ENCODE measurements at places on chromosomes 4 and X.

DNA sequence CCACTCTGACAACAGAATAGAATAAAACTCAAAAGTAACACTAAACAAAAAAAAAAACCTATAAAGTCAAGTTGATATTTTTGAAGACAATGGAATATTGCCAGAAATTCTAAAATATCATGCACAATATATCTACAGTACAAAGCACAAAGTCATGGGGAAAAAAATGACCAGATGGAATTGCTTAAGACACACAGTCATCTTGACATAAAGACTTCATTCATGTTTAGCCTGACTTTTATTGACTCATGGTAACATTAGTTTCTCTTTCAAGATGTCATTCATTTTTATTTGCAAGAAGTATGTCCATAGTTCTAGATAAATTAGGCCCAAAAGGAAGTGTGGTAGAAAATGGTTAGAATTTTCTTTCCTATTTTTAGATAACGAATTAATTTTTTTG is 259.1 kb downstream of the CAMK2D start:
- DNase-seq: no peak

GRCh38 chrX:37047776-37048175 is 39.6 kb downstream of the FAM47C start:
- DNase-seq: no peak

DNA sequence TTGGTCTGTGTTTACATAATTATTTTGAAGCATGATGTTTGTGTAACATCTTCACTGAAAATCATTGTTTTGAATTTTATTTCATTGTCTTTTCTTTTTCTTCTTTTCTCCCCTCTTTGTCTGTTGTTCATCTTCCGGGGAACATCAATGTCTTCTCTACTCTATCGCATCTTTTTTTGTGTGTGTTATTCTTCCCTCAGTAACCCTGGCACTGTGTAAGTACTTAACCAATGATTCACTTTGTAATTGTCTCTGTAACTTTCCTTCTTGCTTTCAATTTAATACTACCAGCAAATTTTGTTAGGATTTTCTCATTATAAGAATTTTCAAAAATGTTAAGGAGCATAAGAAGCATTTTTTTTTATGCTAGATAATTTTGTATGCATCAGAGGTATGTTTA is 130.8 kb downstream of the PDLIM5 start:
- no peak for DNase-seq

- DNase-seq: no peak
Measured at GRCh38 chrX:150975655-150976390, 7.3 kb upstream of the HMGB3 start.

DNA sequence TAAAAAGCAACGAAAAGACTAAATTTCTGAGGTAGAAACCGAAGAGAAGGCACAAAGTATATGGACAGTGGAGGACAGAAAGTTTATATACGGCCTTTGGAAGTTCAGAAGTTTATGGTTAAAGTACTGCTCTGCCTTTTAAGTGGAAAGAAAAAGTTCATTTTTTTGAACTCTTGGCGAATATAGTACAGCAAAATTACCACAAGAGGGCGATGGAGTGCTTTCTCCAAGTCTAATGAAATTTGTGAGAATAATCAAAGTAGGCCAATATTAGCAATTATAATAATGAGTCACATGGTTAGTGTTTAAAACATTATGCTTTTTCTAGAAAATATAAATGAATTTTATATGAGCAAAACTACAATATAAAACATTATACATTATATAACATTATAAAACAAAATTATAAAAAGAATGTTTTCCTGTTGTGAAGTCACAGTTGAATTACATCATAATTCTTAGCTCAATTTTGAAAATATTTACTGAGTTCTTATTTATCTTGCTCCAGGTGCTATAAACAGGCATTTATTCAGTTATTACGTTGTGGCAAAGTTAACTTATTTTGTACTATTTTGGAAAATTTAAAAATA is 136.2 kb upstream of the BMPR1B start:
- no peak for DNase-seq

DNA sequence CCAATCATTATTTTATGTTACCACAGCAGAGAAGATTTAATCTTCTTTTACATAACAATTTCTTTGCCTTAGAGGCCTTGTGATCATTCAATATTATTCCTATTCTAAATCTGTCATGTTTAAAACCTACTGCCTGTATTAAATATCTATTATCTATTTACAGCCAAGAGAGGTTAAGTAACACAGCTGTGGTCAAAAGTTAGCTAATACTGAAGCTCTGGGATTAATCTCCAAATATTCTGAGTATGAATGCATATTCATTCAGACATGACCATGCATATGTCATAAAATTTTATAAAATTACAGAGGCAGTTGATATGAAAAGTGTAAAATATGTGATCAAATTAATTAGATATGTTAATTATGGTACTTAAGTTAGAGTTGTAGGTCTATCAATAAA is 187.9 kb upstream of the MAB21L2 start:
- no peak for DNase-seq

- no peak for DNase-seq
Measured at GRCh38 chr4:87559090-87559837, 30.1 kb upstream of the SPARCL1 start.

- DNase-seq: no peak
Measured at GRCh38 chr4:4599481-4600275, 57.8 kb upstream of the STX18 start.

DNA sequence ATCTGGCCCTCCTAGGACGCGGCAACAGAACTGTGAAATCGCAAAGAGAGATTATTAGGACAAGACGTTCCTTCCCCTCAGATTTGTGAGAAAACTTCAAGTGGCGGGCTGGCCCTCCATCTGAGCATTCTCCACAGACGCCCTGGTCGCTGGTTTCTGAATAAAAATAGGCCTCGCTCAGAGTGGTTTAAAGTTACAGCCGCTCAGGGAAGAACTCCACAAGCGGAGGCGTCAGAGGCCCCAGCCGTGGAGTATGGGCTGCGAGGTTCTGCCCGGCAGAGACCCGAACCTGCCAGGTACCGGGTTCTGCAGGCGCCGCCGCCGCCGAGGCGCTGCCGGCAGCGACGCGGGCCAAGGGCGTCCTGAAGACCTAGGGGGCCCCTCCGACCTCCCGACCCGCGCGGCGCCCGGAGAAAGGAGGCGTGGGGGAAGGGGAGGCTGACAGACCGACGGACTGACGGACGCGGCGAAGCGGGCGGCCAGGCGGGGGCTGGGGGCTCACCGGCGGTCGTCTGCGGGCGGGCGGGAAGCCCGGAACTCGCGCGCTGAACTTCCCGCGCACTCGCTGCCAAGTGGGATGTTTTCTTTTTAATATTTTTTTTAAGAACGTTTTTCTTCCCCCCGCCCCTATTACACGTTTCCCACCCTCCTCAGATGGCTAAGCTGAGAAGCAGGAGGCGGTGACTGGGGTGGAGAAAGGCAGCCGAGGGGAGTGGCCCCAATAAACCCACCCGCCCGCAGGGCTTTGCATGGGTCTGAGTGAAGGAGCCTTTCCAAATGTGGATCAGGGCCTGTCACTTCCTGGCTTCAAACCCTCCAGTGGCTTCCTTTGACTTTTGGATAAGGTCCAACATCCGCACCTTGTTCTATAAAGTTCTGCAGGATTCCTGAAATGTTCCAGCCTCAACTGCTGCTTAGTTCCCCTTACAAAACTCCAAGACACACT is at the start of gene PABPC4L:
TSS of gene PABPC4L (minus strand) at position 574 of the 946 bp plus-strand sequence. CDS start 770 bp downstream, outside the sequence.
- DNase-seq: no peak

GRCh38 chr4:26362745-26363439 is 42.1 kb downstream of the RBPJ start:
- no peak for DNase-seq

DNA sequence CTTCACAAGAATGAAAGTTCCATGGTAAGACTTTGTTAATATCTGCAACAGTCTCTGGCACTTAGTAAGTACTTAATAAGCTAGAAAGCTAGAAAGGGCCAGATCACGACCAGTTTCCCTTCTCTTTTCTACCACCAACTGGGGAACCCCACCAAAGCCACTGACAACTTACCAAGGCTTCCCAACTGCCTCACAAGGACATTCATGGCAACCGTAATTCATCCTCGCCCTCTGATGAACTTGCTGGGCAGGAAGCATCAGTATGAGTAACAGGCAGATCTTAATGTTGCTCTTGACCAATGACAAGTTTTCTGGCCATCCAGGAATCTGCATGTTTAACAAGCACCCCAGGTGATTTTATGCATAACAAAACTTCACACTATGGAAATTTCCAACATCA is 23.2 kb upstream of the ZCCHC13 start:
- no peak for DNase-seq

GRCh38 chr4:88659890-88660208 is 37.8 kb downstream of the NAP1L5 start:
- DNase-seq: no peak

- no peak for DNase-seq
Measured at GRCh38 chr4:101367201-101367600, 19.9 kb upstream of the PPP3CA start.

DNA sequence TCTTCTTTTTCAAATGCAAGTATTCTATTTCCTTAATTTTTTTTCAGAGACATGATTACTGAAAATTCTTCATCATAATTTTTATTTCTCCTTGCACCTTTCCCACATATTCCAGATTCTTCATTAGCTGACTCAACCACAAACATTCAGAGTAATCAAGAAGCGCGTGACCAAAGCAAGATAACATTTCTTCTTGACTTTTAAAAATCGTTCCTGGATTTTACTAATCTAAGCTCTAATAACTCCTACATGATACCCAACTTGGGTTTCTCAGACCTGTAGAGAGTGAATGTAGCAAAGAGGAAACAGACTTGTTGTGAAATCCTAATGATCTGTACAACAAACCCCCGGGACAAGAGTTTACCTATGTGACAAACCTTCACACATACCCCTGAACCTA is 615.0 kb downstream of the TMA16 start:
- no peak for DNase-seq

DNA sequence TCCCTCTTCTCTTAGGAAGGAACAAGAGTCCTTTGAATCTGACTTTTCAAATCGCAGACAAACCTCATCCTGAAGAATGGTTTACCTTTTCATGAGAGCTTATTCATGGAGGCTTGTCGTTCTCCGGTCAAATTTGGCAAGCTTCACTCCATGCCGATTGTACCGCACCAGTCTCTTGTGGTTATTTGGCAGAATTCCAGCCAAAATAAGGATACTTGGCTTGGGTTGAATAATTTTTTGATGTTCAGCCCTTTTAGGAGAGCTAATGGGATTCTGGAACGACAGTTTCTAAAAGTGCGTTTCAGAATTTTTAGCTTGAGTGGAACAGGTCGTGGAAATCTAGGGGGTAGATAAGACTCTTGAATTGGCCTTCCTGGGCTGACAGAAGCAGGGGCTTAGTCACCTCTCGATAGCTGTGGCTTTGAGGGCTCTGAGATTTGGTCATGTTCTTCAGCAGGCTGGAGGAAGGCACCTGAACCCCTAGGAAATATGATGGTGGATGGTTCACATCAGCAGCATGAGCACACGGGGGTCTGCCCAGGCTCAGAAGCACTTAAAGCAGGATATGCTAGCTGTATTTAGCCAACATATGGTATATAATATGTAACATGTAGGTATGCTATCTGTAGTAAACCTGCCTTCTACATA is 1.5 kb downstream of the KLHL2 start:
- no peak for DNase-seq

GRCh38 chr4:73691759-73692158 is 48.6 kb upstream of the CXCL8 start:
- DNase-seq: no peak

DNA sequence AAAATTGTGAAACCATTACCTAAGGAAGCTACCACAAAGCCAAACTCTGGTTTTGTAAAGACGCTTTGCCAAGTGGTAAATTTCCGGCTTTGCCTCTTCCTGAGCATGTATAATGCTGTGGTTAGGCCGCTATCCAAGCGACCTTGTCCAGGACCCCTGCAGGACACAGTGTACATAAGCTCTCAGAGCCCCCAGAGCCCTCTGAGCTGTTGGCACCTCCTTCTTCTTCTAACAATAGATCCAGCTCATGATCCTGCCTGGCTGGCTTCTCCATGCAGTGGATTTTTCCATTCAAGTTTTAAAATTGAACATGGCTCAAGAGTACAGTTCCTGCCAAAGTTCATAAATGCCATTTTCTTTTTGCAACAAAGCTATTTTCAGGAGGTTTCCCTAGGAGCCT is 326.7 kb downstream of the MAPK10 start:
- DNase-seq: no peak
